Cerebellum (tissue), 4 donors: ENCODE measurements at places on chromosomes 3 and 15.

DNA sequence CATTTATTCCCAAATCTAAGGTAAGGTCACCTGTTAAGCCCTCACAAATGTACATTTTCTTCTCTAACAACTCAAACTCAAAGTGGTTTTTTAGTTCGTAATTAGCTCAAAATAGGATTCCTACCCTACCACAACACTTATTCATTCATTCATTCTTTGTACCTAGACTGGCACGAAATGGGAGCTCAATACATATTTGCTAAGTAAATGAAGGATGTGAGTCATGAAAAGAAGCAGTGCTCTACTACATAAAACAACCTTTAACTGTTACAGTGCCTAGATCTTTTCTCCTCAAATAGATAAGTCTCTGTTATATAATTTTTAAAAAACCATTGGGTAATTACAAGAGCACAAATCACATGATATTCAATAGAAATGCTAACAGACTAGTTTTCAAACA is 13.1 kb downstream of the RSL24D1 start:
- no peak for DNase-seq

DNA sequence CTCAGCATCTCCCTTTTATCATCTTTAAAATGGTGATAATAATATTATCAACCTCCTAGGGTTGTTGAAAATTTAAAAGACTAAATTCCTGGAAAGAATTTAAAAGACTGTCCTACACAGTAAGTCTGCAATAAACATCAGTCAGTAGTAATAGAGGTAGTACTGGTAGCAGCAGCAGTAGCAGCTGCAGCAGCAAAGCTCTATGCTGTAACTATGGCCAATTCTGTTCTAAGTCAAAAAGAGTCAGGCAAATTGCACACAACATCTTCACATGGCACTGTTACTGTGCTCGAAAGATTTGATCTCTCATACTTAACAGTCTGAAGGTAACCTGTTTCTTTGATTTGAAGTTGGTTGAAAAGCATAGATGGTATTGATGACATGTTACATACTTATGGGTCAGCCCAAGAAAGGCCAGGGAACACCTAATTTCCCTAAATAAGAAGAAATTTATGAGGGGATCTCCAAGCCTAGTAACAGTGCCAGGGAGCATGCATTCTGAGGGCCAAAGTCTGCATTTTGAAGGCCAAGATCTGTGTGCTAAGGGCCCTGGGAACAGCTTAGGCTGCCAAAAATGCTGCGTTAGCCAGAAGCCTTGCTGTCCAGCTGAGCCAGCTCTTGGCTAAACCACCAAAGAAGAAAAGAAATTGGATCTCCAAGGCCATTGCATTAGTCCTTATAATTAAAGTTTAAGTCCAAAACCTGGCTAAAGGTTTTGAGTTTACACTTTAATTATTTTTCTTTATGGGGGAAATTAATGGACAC is 68.2 kb downstream of the SIDT1 start:
- peak; percentile 72 for DNase-seq

GRCh38 chr3:133037436-133037835 is 755 bp upstream of the TMEM108 start:
- peak; percentile 7 for DNase-seq

- no peak for DNase-seq
Measured at GRCh38 chr3:70742081-70742480, 429.6 kb upstream of the MDFIC2 start.

GRCh38 chr3:147431751-147432150 is 22.6 kb downstream of the ZIC1 start:
- no peak for DNase-seq

- DNase-seq: no peak
Measured at GRCh38 chr15:67185621-67186225, 68.7 kb downstream of the AAGAB start.

- no peak for DNase-seq
Measured at GRCh38 chr3:120192159-120192558, 92.9 kb downstream of the GPR156 start.

DNA sequence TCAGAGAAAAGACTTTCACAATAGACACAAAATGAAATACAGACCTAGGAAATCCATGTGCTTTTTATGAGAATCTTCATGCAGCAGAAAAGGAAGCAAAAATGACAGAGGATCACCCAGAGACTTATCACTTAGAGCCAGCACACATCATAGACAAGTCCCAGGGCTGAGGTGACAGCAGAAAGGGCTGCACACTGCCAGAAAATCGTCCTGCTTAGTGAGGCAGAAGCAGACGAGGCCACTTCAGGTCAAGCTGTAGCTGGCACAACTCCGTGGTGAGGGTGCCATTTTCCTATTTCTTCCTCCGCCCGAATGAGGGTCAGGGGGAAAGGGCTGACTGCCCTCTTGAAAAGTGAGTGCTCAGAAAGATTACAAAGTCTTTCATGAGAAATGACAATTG is 95.9 kb upstream of the TNIK start:
- DNase-seq: no peak

- DNase-seq: no peak
Measured at GRCh38 chr3:63124090-63124489, 154.0 kb upstream of the SYNPR start.

GRCh38 chr15:33104212-33104611 is 90.3 kb downstream of the FMN1 start:
- DNase-seq: no peak

- DNase-seq: no peak
Measured at GRCh38 chr3:194987571-194988494, 283.1 kb downstream of the XXYLT1 start.

DNA sequence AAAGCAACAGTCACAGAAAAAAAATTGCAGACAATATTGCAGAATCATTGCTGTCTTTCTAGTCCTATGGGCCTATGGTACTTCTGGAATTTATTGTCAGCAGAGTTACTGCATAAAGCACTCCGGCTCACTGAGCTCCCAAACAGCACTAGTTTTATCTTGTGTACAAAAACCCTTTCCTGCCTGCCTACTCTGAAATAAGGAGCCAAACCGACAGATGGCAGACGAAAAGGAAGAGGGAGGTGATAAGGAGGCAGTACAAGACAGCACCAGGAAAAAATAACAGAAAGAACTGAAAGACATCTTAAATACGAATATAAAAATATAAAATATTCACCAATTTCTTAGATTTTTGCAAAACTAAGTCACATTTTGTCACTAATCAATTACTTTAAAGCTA is 15.6 kb downstream of the HERC1 start:
- DNase-seq: peak; percentile 68

DNA sequence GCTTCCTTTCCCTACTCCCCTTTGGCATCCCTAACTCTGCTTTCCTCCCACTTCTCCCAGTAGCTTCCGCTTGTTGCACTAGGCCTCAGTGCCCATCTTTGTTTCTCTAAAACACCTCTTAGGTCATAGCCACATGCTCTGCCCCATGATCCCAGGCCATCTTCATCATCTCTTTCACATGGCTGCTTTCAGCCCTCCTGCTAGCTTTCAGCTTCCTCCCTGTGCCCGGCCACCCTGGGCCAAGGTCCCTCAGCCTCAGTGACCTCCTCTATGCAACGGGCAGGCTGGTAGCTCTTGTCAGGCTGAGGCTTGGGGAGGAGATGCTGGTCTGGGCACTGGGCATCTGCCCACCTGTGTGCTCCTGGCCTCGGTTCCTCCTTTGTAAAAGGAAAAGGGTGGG is 2.3 kb downstream of the PLEKHO2 start:
- DNase-seq: no peak

- no peak for DNase-seq
Measured at GRCh38 chr3:52721002-52721729, 15.3 kb downstream of the SPCS1 start.

DNA sequence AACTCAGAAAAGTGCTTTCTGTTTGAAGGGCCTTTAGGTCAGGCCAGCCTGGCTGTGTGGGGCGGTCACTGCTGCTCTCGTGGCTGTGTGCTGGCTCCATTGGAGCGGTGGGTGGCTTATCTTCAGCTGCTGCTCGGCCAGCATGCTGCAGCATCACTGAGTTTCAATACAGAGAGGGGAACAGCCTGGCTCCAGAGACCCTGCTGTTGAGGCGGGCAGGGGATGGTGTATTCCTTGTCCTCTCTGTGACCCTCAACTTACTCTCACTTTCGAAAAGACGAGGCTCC is 248.5 kb upstream of the ONECUT1 start:
- DNase-seq: no peak

DNA sequence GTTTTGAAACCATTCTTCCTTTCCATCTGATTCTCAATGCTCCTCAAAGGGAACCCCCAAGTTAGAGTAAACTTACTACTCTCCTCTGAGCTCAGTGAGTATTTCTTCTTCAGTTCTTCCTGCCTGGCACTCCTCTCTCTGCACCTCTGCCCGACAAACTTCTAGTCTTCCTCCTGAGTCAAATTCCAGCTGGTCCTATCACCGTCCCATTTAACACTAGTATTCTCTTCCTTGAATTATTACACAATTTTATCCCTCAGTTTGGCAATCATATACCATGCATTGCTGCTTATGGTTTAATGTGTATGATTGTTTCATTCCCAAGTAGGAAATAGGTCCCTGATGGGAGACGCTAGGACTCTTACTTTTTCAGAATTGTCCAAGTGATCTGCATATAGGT is 279.7 kb downstream of the MECOM start:
- no peak for DNase-seq

- no peak for DNase-seq
Measured at GRCh38 chr3:124960105-124960504, 25.6 kb upstream of the MUC13 start.

DNA sequence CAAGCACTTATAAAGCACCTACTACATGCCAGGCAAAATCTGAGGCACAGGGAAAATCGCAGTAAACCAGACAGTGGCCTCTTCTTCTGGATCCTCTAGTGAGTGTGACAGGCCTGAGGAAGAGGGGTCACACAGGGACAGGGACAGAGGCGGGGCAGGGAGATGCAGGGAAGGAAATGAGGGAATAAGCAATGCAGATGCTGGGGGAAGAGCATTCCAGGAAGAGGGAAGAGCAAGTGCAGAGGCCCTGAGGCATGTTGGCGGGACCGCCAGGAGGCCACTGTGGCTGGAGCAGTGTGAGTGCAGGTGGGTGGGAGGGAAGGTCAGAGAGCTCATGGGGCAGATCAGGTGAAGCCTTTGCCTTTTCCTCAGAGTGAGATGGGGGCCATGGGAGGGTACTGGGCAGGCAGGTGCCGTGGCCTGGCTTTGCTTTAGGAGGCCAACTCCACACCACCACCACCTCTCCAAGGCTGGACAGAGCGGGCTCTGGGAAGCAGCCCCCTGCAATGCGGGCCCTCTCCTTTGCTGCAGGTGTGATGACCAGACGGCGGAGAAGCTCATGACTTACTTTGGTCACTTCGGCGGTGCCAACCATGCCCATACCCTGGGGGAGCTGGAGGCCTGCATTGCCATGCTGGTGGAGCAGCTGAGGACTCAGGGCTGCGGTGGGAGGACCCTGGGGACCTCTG is 26.8 kb upstream of the GP9 start:
- no peak for DNase-seq

DNA sequence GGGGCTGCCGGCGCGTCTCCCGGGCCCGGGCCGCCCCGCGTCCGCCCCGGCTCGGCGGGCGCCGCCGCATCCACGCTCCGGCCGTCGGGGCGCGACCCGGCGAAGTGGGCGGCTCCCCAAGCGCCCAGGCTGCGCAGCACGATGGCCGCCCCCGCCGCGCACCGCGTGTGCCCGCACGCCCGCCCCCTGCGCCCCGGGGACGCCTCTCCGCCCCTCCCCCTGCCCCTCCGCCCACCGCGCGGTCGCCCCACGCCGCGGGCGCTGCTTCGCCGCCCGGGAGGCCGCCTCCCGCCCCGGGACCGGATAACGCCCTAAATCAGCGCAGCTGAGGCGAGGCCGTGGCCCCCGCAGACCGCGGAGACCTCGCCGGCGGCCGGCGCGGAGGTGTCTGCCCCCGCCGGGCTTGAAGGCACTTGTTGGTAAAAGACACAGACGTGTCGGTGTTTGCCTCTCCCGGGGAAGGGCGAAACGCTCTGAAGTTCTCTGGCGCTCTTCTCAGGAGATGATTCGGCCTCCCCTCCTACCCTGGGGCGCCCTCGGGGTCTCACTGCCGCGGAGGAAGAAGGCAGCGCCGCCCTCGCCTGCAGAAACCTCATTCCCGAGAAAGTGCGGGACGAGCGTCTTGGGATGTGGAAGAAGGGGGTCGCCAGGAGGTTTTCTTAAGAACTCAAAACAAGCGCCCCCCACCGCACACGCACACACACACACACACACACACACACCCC is at the start of gene BNC1:
BNC1 (minus strand) TSS at position 106 of the 725 bp plus-strand sequence; CDS start at position 70, 36 bp downstream.
- no peak for DNase-seq

DNA sequence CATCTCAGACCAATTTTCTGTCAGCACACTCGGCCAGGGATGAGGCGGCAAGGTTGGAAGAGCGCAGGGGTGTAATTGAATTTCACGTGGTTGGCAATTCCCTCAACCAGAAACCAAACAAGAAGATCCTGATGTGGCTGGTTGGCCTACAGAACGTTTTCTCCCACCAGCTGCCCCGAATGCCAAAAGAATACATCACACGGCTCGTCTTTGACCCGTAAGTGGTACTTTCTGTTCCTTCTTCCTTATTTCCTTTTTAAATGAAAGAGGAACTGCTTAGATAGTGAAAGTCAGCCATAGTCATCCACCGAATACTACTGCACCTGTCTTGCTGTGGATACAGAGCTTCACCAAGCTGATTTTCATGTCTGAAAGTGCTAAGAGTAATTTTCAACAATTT is 60.1 kb downstream of the SGO1 start:
- DNase-seq: no peak

DNA sequence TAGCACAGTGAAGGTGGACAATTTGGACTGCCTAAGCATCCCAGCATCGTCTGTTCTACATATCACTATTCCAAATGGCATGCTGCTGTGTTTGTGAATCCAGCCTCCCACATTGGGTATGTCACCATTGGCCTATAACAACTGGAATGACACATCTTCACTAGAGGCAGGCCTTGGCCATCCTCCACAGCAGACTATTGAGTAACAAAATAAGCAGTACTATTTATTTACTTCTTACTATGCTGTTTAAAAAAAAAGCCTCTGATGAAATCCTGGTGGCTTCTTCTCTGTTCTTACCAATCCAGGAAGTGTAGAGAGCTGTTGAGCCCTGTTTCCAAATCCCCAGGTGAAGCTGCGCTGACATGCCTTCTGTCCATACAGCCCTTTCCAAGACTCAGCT is 30.6 kb upstream of the CERS3 start:
- DNase-seq: no peak

DNA sequence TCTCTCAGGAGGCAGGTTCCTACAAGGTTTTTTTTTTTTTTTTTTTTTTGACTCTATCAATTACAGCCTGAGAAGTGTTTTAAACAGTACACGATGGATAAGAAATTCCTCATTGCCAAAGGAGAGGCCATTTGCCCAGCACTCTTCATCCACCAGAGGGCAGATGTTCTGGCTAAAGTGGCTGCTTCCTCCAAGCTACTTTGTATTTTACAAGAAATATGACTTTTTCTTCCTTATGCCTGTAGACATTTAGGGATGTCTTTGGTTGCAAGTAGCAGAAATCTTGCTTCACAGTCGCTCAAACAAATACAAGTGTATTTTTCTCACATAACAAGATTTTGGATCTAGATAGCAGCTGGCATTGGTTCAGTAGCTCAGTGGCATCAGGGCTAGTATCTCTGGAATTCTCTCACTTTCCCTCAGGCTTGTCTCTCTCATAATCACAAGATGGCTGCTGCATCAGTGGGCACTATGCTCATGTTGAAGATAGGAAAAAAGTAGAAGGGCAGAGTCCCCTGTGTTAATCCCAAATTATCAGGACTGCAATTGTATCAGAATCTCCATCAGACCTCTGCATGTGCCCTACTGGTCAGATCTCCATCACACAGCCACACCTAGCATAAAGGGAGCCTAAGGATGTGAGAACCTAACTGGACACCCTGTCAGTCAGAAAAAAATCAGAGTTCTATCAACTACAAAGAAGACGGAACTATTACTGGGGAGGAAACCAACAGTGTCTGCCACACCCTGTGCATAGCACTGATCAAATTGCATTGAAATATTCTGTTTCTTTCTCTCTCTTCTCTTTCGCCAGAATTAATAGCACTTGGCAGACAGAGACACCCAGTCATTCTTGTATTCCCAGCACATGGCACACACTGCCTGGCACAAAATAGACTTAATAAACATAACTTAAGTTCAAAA is 138.9 kb upstream of the COL8A1 start:
- DNase-seq: no peak
